Stimulated activated CD8-positive, alpha-beta memory T cell treated with anti-CD3 and anti-CD28 coated beads, Interleukin-15, amount 100 ng/mL, for 4 hours (primary cell): ENCODE measurements at places on chromosomes 1 and 21.

GRCh38 chr1:39946216-39946615 lies 8.7 kb upstream of the MFSD2A start:
- DNase-seq = no peak

GRCh38 chr1:232699814-232700213 lies 69.9 kb upstream of the SIPA1L2 start:
- no peak for DNase-seq

GRCh38 chr1:43711524-43712386 lies 4.4 kb downstream of the ST3GAL3 start:
- no peak for DNase-seq

GRCh38 chr1:2894381-2895041 lies 93.0 kb upstream of the TTC34 start:
- no peak for DNase-seq

GRCh38 chr1:164559342-164560051 lies 513 bp downstream of the PBX1 start:
- DNase-seq = no peak
